ENCODE measurements at places on chromosomes 6 and 20.
A peak's percentile ranks its signal among the peaks of the same experiment; 100 is the strongest.

DNA sequence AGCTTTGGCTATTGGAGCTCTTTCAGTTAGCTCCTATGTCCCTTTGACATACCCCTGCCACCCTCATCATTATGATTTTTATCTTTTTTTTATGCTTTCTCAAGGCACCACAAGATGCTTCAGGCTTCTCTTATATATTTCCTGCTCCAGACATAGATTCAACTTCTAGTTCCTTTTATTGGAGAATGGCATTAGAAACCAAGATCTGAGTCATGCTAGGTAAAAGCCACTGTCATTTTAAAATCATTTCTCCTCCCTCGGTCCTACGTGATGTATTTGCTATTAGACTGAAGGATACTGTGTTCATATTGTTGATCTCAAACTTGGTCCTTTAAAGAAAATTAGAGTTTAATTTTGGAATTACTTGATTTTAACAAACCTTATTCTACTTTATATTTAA lies 8.3 kb downstream of the TENT5A start:
- no peak for DNase-seq

GRCh38 chr6:145003145-145003544 lies 718.0 kb downstream of the UTRN start:
- DNase-seq, result no peak

GRCh38 chr20:34300256-34300806 lies 2.8 kb downstream of the AHCY start:
- no peak for DNase-seq

GRCh38 chr6:109478841-109479624 lies 4.0 kb downstream of the ZBTB24 start:
- no peak for DNase-seq

DNA sequence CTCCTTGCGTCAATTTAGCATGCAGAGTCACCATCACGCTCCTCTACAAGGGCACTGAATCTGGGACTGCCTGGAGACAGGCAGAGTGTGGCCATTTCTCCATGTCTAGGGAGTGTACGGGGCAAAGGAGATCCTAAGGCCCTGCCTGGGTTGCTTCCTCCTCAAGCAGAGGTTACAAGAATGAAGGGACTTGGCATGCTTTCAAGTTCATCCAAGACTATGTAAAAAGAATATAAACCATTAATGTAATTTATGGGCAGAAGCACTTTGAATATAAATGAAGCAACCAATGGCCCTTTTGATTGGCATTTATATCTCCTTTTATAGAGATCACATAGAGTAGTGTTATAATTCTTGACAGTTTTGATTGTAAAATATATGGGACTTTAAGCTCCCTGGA lies 137.5 kb downstream of the BTBD3 start:
- no peak for DNase-seq

DNA sequence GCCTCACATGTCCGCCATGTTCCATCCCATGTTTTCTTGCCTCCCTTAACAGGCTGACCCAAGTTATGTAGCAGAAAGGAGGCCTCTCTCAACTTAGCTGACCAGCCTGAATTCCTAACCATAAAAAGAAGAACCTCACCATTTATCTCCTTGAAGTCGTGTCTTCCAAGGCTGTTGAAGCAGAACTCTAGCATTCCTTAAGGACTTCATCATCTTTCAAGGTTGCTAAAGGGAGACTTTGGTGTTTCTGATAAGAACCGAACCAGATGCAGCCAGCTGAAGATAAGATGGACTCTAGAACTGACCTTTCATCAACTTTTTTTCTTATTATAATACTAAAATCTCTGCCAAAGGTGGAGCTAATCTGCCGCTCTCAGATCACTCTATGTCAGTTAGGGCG lies 571.7 kb upstream of the SLC35B3 start:
- DNase-seq, result no peak

GRCh38 chr6:157215717-157216116 lies 107.6 kb downstream of the TMEM242 start:
- DNase-seq, result no peak

GRCh38 chr6:11132194-11132888 lies 20.8 kb upstream of the ERVFRD-1 start:
- no peak for DNase-seq

- DNase-seq, result no peak
Observed at GRCh38 chr20:16528078-16528477, 45.2 kb downstream of the KIF16B start.

- no peak for DNase-seq
Observed at GRCh38 chr6:20186981-20187380, 25.3 kb downstream of the MBOAT1 start.

- DNase-seq, result peak; percentile 1
Observed at GRCh38 chr6:27505209-27506027, 32.5 kb upstream of the ZNF184 start.

DNA sequence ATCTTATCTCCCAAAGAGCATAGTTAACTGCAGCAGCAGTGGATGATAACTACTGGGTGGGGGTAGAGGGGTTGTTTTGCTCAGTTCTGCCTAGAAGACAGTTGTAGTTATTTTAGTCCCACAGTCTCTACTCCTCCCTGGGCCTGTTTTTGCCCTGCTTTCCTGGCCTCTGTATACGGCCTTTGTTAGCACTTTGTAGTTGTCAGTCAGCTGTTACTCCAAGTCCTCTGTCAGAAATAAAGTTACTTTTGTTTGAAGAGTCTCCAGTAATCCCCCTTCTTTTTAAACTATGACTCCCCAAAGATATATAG lies 113.9 kb downstream of the SLC16A10 start:
- no peak for DNase-seq

GRCh38 chr6:5674721-5675120 lies 332.0 kb downstream of the NRN1 start:
- DNase-seq, result no peak

GRCh38 chr6:133553652-133554051 lies 312.5 kb downstream of the EYA4 start:
- DNase-seq, result peak; percentile 40

GRCh38 chr20:14778875-14779274 lies 441.5 kb upstream of the FLRT3 start:
- no peak for DNase-seq

DNA sequence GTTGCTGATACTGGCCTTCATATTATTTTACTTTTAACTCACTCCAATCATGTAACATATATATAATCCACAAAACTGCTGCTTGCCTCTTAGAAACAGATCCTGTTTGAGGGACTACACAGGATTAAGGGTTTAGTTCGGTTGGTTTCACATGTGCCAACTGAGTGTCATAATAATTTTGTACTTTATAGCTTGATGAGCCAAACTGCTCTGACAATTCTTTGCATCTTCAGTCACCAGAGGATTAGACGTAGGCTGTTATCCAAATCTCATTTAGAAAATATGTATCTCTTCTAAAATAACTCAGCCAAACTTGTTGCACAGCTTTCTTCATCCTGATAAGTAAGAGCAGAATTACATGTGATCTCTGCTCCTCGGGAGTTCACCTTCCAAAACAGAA lies 643.6 kb upstream of the PTCHD4 start:
- no peak for DNase-seq

GRCh38 chr6:33619166-33619840 lies 1.8 kb upstream of the ITPR3 start:
- no peak for DNase-seq

- DNase-seq, result no peak
Observed at GRCh38 chr6:14222956-14223355, 105.4 kb downstream of the CD83 start.

DNA sequence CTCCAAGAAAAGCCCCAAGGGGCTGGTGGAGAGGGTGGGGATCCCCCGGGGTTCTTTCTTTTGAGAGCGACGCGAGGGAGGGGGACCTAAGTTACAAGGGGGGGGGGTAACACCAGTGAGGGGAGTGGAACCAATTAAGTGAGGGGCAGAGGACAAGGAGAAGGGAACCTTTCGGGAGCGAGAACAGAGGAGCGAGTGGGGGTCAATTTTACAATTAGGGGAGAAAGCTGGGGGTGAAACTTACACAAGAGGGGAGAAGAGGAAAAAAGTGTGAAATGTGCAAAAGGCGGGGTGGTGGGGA lies 548 bp downstream of the SALL4 start:
- DNase-seq, result no peak

GRCh38 chr20:44649126-44649525 lies 2.4 kb downstream of the ADA start:
- no peak for DNase-seq

- no peak for DNase-seq
Observed at GRCh38 chr20:49866051-49866450, 49.3 kb downstream of the SPATA2 start.

- DNase-seq, result no peak
Observed at GRCh38 chr6:47047097-47047478, 5.0 kb upstream of the ADGRF1 start.

DNA sequence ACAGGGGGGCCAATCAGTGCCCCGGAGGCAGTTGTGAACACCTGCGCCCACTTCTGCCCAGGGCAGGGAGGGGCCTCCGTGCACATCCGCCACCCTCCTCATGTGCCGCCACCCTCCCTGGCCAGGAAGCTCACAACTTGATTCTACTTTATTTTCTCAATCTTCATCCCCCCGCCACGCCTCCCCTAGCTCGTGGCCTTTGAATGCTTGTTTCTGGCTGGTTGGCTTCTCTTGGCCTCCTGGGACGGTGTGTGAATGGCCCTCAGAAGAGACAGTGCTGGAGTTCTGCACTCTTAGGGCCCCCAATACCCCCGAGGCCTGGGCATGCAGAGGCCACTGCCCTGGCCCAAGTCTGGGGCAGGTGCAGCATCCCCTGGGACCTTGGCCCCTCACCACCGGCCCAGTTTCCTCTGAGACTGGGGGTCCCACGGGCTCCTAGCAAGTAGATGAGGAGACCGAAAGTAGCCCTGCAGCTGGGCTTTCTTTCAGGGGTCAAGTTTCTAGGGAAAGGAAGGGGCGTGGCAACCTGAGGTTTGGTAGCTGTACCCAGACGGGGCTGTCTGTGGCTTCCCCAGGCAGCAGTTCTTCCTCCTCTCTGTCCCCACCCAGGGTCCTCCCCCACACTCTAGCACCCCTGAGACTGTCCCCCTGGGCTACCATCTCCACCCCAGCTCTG lies 1.3 kb downstream of the RGS19 start:
- no peak for DNase-seq

DNA sequence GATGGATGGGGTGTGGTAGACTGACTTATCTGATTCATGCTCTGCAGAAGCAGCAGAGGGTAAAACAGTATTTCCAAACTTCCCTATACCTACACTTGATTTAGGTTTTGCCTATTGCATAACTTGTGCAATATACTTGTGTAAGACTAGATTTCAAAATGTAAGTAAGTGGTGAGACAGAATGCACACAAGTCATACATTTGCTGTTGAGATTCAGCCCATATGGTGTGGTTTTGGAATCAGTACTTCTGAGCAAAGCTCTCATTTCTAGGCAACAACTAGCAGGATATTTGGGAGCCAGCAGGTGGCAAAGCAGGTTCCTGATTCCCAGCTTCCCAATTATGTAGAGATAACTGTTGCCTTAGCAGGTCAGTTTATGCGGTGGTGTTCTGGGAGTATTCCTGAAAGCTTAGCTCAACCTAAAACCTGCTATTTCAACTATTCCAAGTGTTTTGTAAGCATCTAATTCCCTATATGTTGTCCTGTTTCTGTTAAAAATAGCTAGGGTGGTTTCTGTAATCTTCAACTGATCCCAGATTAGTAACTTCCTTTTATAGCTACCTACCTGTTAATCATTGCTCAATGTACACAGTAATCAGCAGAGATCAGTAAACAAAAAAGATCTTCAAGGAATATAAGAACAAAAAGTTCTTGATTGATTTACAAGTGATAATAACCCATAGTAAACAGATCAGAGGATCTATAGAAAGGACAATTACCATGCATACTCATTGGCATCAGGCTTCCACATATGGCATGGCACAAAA lies 8.5 kb upstream of the FABP7 start:
- DNase-seq, result no peak

DNA sequence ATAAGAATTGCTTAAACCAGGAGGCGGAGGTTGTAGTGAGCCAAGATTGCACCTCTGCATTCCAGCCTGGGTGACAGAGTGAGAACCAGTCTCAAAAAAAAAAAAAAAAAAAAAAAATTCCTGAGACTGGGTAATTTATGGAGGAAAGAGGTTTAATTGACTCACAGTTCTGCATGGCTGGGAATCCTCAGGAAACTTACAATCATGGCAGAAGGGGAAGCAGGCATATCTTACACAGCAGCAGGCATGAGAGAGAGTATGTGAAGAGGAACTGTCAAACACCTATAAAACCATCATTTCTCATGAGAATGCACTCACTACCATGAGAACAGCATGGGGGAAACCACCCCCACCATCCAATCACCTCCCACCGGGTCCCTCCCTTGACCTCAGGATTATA lies 1.8 kb upstream of the FKBP1A start:
- DNase-seq, result no peak

DNA sequence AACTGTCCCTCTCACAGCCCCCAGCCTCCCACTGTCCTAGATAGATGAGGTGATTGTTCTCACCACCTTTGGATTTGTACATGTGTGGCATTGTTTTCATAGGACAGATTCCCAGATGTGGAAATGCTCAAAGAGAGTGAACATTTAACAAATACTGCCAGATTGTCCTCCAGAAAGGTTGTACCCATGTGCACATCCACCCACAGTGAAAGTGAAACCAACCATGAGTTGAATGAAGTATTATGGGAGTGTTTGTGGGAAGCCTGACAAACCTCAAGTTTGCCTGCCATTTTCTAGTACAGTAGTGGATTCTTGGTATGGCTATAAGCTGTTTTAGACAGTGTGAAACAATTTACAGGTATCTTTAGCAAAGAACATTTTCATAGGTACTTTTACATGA lies 42.7 kb downstream of the ANKRD6 start:
- no peak for DNase-seq

- DNase-seq, result no peak
Observed at GRCh38 chr20:46905364-46906125, 10.9 kb downstream of the EYA2 start.

GRCh38 chr20:48695255-48695654 lies 132.5 kb downstream of the PREX1 start:
- DNase-seq, result no peak

- no peak for DNase-seq
Observed at GRCh38 chr20:57801581-57801980, 91.8 kb upstream of the PMEPA1 start.

GRCh38 chr6:134707342-134708031 lies 242.4 kb downstream of the ALDH8A1 start:
- DNase-seq, result no peak

GRCh38 chr6:13362412-13362811 lies 34.1 kb upstream of the TBC1D7 start:
- DNase-seq, result no peak

- DNase-seq, result no peak
Observed at GRCh38 chr6:57019434-57019833, 27.1 kb upstream of the KIAA1586 start.

GRCh38 chr6:133396233-133396983 lies 155.3 kb downstream of the EYA4 start:
- no peak for DNase-seq

- no peak for DNase-seq
Observed at GRCh38 chr6:39188098-39188450, 41.2 kb downstream of the KCNK5 start.

GRCh38 chr20:35845561-35845960 lies 73.7 kb downstream of the PHF20 start:
- DNase-seq, result no peak
